Urinary bladder (tissue), 4 donors: ENCODE measurements at places on chromosomes 12 and 14.

- no peak for DNase-seq
These were observed at the start of gene NRXN3 for GRCh38 chr14:78170203-78170602. Gene NRXN3, plus strand, starts transcription at chr14:78170373. Its CDS starts 72,721 bp downstream, at chr14:78243094.

DNA sequence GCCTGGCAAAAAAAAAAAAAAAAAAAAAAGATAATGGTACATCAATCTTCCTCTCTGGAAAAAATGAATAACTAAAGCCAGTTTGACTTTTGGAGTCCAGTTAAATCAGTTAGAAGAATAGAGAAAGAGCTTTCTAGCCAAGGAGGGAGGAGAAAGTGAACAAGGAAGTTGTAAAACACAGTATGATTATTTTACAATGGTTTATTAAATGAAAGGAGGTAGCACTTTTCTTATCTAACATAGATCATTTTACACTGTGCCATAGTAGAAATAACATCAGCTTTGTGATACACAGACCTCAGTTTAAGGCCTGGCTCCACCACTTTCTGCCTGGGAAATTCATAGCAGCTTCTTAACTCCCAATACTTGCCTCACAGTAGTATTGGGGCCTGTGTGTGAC is 15.4 kb upstream of the KITLG start:
- no peak for DNase-seq

DNA sequence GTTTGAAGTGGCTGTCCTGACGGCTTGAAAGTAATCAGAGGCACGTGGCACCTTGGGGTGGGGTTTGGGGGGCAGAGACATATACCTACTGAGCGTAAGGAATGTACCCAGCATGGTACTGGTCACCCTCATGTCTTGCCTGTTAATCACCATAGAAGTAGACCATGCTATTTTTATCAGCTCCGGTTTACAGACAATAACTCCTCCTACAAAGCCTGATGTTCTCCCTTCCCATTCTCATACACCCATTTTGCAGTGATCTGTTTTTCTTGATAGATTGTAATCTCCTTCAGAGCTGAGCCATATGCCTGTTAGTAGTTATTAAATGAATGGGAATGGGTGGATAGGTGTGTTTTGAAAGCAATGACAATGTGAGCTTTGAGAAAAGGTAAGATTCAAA is 10.5 kb downstream of the EVL start:
- DNase-seq = no peak

- no peak for DNase-seq
These were observed 8.4 kb upstream of the OR4K13 start for GRCh38 chr14:20044243-20044642.

DNA sequence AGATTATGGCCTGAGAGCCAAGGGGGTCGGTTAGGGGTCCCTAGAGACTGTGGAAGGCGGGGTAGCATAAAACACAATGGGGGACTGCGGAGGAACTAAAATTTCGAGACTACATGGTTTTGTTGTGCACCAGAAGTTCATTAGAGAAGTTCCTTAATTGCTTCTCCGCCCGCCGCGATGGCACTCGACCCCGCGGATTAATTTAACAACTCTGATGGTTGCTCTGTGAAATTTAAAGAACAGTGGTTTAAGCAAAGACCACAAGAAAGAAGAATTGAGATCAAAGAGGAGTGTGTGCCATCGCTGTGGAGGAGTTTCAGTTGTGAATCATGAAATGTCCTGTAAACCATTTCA is 1.4 kb upstream of the CCDC88C start:
- no peak for DNase-seq

DNA sequence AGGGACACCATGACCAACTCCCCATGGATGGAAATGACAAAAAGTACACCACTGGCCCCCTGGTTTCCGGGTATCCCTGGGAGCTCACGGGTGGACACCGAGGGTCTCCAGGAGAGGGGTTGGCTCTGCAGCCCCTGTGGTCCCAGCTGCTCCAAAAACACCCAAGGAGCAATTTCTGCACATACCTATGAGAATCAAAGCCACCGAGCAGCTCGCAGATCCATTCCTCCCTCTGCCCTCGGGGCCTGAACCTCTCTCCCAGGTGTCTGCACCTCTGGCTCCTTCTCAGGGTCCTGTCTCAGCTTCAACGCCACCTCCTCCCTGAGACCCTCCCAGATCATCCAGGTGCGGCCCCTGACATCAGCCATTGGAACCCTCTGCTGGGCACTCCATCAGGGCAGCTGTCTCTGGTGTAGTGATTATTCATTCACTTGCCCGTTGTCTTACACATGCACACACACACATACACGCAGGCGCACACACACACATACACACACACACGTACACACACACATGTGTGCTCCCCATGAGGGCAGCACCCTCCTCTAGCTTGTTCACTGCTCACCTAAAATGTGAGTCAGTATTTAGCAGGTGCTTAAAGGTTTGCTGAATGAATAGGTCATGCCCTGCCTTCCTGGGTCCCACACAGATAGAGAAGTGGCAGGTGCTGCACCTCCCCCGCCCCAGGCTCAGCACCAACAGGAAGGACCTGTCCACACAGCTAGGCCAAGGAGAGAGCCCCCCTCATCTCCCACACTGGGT is 5.9 kb downstream of the RIMBP2 start:
- no peak for DNase-seq
